ENCODE measurements at places on chromosomes 2 and 18.

DNA sequence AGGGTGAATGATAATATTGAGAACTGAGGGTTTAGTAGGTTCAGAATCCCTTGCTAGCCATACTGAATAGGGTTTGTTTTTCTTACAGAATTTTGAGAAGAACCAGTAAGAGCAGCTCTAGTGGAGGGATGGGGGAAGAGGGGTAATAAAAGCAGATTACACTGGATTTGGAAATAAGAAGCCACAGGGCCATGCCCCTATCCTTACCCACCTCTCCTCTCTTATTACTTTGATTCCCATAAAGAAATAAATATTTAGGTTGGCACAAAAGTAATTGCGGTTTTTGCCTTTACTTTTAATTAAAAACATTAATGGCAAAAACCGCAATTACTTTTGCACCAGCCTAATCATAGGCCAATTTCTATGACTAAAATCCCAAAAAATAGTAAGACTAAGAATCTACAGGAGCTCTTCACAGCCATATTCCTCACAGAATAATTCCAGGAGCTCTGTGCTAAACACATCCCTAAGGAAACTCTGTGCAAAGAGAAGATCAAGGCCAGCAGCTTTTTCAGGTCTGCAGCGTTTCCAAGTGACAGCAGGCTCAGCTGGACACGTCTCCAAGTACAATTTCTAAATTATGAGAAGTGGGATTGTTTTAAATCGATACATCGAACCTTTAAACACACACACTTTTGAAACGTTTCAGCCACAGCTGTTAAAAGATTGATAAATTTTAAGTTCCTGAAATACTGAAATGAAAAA lies 58.4 kb upstream of the RTN4 start:
- no peak for DNase-seq

- no peak for DNase-seq
Measured at GRCh38 chr2:120301284-120301683, 44.7 kb upstream of the INHBB start.

DNA sequence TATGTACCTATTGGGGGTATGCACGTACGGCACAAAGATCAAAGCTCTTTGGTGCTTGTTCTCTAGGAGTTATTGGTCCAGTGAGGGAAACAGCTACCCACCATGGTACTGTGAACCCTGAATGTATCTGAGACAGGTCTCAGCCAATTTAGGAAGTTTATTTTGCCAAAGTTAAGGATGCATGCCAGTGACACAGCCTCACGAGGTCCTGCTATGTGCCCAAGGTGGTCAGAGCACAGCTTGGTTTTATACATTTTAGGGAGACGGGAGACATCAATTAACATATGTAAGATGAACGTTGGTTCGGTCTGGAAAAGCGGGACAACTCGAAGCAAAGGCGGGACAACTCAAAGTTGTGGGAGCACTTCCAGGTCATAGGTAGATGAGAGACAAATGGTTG lies 75.8 kb downstream of the SOWAHC start:
- no peak for DNase-seq

- no peak for DNase-seq
Measured at GRCh38 chr18:58103339-58103985, 59.4 kb downstream of the NEDD4L start.

GRCh38 chr2:109613922-109614714 lies at the start of the genes SEPTIN10 and SOWAHC:
Gene SEPTIN10 (minus strand): TSS chr2:109613966. CDS start chr2:109613827, 139 bp downstream.
Gene SOWAHC (plus strand): TSS chr2:109614364. CDS start chr2:109614490, 126 bp downstream.
- peak; percentile 82 for DNase-seq
